Pulmonary artery endothelial cell (primary cell): ENCODE measurements at places on chromosomes 2 and 18. TPM values are rescaled to one million over a fixed set of nuclear protein-coding genes. Genes with fewer than 3 reads are reported as not detected.

Gene CYBRD1
- 36.2 and 61.7 TPM in 2 replicates for total RNA-seq

Gene HOXD12
- not detected in 2 replicates for total RNA-seq

Gene ZFP36L2
- total RNA-seq, result 5.0 and 5.7 TPM in 2 replicates

Gene PRKAG3
- total RNA-seq, result not detected in 2 replicates

Gene ABCB11
- 0.26 and 0.74 TPM in 2 replicates for total RNA-seq

Gene UBXN2A
- 8.7 and 11.7 TPM in 2 replicates for total RNA-seq

Gene ALKAL2
- total RNA-seq, result not detected in 2 replicates

Gene TMEM200C
- total RNA-seq, result not detected in 2 replicates

Gene TTC39C
- total RNA-seq, result 3.2 and 7.3 TPM in 2 replicates
